ENCODE measurements at places on chromosomes 3 and 15. TPM values are rescaled to one million over a fixed set of nuclear protein-coding genes. Genes with fewer than 3 reads are reported as not detected.

C3orf70 gene
- 1.2 TPM for polyA plus RNA-seq

CPLX3 gene
- 1.4 TPM for polyA plus RNA-seq

SLC38A3 gene
- polyA plus RNA-seq, result 1.1 TPM

DGKG gene
- polyA plus RNA-seq, result 2.1 TPM

HRG gene
- polyA plus RNA-seq, result not detected

MYO5C gene
- 9.0 TPM for polyA plus RNA-seq

All from stomach (tissue), 19 donors.